ENCODE measurements at places on chromosomes 13 and 19.

GRCh38 chr13:64417581-64417980, 2812.6 kb downstream of the PCDH9 start:
- DNase-seq = no peak

GRCh38 chr13:72437458-72437857, 290.0 kb downstream of the MZT1 start:
- no peak for DNase-seq

GRCh38 chr19:13985771-13986347, 20.3 kb downstream of the RFX1 start:
- DNase-seq = no peak

DNA sequence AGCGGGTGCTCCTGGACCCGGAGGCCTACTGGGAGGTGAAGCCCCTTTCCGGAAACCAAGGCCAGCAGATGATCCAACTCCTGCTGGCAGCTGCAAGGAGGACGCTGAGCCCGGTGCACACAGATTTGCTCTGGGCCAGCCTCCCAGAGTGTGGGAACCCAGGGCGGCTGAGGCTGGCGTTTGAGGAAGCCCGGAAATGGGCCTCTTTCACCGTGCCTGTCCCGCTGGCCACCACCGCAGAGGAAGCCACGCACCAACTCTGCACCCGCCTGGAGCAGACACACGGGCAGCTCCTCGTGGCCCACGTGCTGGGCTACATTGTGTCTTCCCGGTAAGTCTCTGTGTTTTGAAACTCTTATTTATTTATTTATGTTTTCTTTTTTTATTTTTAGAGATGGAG, 30.4 kb downstream of the NWD1 start:
- DNase-seq = no peak

- no peak for DNase-seq
Measured at GRCh38 chr19:29548483-29549085, 22.8 kb downstream of the VSTM2B start.

DNA sequence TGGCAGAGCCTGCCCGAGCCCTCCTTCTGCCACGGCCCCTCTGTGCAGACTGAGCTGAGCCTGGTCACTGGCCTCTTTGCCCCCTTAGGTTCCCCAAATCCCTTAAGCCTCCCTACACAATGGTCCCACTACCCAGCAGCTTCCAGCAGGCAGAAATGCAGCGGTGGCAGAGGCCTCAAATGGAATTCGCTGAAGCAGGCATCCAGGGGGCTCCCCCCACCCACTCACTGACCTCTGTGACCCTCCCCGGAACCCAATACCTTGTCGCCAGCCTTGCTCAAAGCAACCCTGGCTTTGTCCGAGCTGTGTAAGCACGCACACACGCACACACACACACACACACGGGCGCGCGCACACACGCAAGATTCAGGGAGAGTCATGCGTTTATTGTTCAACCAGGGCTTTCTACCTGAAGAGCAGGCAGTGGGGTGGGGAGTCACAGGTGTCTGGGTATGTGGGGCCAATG, at the start of gene LIM2:
Gene LIM2, minus strand, starts transcription at position 51 of the 466 bp plus-strand sequence. CDS start 531 bp downstream, outside the sequence.
- DNase-seq = no peak

DNA sequence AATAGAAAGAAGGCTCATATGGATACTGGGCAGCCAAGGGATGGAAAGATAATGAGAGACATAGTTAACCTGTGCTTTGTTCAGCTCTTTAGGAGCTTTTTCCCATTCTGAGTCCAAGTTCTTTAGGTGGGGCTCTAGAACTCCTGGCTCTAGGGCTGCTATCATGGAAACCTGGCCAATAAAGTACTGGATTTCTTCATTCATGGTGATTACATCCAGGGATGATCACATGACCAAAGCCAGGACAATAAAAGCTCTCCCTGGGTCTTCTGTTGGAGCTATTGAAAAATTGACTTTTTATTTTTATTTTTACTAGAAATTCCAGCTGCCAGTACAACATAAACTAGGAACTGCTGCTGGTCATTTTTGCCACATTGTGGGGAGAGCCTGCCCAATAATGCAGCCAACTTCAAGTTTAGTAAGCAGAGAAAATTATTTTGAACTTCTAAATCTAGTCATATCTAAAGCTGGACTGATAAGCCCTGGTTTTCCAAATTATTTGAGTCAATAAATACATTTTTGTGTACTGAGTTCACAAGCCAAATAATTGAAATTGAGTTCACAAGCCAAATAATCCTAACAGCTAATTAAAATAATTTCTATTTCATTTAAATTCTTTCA, 224.9 kb upstream of the STARD13 start:
- DNase-seq = no peak

DNA sequence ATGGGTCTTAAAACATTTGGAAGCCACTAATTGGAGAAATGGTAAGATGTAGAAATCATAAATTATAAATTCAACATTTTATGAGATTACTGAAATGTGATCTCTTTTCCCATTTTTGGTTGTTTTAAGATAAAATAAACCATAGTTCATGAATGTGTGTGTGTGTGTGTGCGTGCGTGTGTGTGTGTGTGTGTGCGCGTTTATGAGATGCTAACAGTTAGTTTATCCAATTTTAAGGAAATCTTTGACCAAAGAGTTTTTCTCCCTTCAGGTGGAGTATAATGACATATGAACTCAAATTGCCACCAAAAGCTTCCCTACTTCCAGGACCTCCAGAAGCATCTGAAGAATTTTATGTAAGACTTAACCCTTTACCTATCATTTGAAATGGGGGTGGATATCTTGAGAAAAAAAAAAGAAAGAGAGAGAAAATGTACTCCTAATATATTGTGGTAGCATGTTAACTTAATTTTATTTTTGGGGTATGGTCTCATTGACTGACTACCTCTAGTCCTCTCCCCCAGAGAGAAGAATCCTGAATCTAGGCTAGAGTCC, 98.1 kb upstream of the AKAP11 start:
- no peak for DNase-seq

GRCh38 chr19:18590273-18591272, 2.0 kb downstream of the REX1BD start:
- DNase-seq = peak; percentile 41

GRCh38 chr19:43765109-43765876, 10.5 kb upstream of the SMG9 start:
- DNase-seq = no peak

GRCh38 chr13:25347151-25347550, 24.6 kb upstream of the ATP8A2 start:
- DNase-seq = no peak

- no peak for DNase-seq
Measured at GRCh38 chr19:43723588-43723987, 7.7 kb downstream of the IRGC start.

DNA sequence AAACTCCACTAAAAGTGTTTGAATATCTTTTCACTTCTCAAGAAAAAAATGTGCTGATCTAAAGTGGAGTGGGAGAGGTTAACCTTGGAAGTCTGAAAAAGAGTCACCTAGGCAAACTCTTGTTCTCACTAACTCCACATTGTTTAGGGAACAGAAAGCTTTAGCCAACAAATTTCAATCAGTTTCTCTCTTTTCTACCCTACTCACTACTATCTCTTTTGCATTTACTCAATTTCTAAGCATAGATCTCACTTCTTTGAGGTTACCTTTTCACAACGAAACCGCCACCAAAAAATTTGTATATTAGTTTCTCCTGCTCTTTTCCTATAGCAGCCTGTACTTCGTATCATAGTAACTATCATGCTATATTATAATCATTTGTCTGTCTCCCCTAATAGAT, 6.3 kb downstream of the NHLRC3 start:
- no peak for DNase-seq

DNA sequence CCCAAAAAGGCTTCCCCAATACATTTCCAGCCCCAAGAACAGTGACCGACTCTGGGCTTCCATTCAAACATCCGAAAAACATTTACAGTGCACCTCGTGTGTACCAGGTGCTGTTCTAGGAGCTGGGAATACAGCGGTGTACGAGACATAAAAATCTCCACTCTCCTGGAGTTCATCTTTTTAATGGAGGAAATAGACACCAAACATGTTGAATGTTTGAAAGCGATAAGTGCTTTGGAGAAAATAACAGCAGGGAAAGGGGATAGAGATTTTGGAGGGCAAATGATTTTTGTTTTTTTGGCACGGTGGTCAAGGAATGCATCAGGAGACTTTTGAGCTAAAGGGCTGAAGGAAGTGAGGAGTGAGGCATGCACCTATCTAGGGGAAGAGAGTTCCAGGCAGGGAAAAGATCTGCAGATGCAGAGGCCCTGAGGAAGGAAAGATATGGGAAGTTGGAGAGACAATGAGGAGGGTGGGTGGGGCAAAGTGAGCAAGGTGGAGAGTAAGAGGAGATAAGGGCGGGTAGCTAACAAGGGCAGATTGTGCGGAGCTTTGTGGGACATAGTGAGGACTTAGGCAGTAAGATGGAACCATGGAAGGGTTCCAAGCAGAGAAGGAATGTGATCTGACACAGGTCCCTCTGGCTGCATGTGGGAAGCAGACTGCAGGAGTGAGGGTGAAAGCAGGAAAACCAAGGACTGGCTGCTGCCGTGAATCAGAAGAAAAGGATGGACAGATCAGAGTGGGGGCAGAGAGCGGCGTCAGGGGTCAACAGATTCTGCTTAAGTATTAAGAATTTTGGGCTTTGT, 703 bp upstream of the FBL start:
- DNase-seq = no peak

- DNase-seq = peak; percentile 77
Measured at GRCh38 chr13:80276371-80277289, 64.3 kb downstream of the SPRY2 start.

DNA sequence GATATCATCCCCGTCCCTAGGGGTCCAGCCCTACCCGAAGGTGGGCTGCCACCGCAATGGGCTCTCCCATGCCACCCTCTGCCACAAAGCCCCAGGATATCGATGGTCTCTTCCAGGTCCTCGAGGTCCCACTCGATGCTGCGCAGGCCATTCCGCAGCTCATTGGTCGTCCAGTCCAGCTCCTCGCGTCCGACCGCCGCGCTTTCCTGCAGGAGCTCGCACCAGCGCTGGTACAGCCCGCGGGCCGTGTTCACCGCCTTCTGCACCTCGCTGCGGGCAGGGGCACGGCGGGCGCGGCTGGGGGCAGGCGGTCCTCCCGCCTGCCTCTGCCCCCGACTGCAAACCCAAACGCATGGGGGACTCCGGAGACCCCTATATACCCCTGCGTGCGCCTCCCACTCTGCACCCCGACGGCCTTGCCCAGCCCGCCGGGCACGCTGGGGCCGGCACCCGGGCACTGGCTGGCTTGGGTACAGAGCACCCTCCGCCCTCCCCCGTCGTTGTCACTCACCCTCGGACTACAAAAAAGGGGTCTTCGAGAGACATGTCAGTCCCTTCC, 468 bp downstream of the STX10 start:
- DNase-seq = no peak

- DNase-seq = no peak
Measured at GRCh38 chr19:8126008-8126407, 23.4 kb downstream of the FBN3 start.

DNA sequence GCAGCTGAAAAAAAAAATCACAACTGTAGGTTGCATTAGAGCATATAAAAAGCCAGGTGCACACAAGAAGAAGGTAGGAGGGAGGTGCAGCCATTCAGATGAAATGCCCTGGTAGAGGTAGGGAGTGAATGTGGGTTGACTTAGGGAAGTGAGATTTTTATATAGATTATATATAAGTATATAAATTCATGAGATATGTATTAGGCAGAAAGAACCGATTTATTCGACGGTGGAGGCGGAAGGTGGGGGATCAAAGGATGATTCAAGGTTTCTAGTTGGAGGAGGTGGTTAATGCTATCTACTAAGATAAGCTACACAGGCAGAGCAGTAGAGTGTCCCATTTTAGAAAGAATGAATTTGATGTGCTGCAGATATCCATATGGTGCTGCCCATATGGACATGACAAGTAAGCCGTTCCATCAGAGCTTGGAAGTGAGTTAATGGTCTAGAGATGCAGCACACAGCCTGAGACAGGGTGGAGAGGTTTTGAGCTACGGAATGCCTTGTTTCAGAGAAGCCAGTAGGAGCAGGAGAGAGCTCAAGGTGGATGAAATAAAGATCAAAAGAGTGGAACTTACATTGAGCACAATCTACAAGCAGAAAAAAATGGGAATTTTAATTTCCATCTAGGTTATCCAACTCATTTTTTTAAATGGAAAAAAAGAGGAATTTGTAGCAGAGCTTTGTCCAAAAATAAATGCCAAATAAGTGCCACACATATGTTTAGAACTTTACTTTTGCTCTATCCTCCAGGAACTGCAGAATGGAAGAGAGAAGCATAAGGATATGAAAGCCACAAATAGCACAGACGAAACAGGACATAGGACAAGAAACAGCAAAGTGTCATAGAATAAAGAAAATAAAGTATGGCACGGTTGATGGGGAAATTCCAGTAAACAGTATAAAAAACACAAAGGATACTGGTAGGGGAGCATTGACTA, 177.3 kb downstream of the PCDH9 start:
- DNase-seq = no peak

- DNase-seq = no peak
Measured at GRCh38 chr19:23002690-23003422, at the start of gene ZNF728. TSS of gene ZNF728 (minus strand) at chr19:23003176. CDS start at chr19:23003030, 146 bp downstream.

DNA sequence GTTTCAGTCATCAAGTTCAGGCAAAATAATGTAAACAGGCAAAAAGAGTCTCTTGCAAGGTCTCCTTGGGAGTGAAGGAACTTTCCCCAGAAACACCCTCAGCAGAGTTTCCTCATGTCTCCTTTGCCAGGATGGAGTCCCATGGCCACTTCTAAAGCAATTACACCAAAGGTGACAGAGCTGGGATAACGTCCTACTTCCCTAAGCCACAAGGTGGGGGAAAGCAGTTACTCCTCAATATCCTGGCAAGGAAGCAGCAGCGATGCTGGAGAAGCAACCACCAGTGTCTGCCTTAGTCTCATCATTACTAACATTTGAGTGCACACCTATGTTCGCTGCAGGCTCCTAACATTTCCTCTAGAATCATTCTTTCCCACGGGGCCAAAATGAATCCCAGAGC, 88.6 kb downstream of the UBL3 start:
- no peak for DNase-seq

- DNase-seq = no peak
Measured at GRCh38 chr13:49443357-49443703, 534 bp downstream of the CAB39L start.

DNA sequence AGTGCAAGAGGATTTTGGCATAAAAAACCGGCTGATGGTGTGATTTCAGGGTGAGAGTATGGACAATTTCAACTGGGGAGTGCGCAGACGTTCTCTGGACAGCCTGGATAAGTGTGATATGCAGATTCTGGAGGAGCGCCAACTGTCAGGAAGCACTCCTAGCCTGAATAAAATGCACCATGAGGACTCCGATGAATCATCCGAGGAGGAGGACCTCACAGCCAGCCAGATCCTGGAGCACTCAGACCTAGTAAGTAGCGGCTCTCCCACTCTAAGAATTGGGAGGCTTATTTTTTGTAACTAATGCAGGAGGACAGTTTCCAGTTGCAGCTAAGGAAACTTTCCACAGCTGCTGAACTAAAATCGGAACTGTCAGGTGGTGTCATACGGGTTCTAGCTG, 53.6 kb downstream of the ZAR1L start:
- DNase-seq = no peak

Measured in NCI-H1417 treated with DMSO at 0.1 percent for 48 hours (cell line).